ENCODE measurements at places on chromosomes 6 and 20.

DNA sequence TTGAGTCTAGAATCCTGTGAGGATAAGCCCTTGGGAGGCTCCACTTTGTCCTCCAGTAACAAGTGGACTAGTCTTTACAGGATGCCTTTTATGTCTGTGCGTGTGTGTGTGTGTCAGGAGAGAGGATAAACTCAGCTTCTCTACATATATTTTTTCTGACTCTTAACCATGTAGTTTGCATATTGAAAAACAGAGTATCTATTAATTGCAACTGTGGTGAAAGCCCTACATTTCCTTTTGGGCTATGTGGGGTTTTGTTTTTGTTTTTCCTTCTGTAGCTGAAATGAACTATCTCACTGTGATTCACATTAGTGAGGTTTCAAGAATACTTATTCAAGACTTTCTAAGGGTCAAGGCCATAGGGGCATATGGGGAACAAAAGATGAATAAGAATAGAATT lies 17.7 kb downstream of the TPBG start:
- no peak for DNase-seq

DNA sequence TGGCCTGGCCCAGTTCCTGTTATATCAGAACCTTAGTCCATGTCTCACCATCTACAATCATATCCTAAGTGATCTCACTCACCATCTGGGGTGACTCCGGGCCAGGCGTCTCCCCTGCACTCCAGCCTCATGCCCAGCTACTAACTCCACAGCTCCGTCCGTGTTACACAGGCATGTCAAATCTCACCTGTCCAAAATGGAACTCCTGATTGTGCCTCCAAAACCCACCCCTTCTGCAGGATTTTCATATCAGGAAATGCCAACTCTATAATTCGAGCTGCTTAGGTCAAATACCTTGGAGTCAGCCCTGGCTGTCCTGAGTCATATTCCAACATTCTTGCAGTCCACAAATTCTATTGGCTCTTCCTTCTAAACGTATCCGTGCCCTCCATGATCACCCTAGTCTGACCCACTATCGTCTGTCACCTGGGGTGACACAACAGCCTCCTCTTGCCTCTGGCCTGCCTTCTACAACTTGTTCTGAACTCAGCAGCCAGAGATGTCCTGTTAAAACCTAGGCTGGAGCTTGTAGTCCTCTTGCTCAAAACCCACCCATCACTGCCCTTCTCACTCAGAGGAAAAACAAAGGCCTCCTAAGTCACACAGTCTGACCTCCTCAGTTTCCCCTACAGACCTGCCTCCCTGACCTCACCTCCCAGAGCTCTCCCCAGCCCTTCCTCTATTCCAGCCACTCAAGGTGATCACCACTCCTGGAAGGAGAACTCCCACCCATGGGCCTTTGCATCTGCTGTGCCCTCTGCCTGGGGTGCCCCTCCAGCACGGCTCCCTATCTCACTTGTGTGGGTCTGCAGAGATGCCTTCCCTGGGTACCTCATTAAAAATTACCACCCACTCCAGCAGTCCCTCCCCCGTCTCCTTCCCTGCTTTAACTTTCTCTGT lies 85.3 kb upstream of the SIRPA start:
- DNase-seq, result no peak

DNA sequence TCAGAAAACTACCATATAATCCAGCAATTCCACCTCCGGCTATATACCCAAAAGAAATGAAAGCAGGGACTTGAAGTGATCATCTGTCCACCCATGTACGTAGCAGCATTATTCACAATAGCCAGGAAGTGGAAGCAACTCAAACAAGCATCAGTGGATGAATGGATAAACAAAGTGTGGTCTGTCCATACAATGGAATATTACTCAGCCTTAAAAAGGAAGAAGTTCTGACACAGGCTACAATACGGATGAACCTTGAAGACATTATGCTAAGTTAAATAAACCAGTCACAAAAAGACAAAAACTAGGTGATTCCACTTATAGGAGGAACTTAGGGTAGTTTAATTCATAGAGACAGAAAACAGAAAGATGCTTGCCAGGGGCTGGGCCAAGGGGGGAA lies 76.5 kb downstream of the ATP9A start:
- no peak for DNase-seq

DNA sequence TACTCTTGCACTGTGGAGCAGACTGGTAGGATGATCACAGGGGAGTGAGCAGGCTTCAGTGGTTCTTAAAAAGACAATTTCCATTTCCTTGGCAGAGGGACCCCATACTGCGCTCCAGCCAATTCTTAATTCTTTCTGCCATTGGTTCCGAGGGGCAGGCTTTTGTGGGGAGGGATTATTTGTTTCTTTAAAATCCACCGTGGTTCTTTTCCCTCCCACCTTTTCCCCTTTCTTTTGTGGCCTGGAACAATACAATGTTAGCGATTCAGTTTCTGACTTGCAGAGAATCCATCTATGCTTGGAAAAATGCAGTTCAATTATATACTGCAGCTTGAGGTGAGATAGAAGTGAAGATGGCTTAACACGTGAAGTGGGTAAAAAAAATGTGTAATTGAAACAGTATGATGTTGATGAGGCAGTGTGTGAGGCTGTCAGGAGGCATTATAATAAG lies 379.0 kb upstream of the FLRT3 start:
- DNase-seq, result no peak

GRCh38 chr6:110664933-110665332 lies 150.3 kb downstream of the CDK19 start:
- no peak for DNase-seq

DNA sequence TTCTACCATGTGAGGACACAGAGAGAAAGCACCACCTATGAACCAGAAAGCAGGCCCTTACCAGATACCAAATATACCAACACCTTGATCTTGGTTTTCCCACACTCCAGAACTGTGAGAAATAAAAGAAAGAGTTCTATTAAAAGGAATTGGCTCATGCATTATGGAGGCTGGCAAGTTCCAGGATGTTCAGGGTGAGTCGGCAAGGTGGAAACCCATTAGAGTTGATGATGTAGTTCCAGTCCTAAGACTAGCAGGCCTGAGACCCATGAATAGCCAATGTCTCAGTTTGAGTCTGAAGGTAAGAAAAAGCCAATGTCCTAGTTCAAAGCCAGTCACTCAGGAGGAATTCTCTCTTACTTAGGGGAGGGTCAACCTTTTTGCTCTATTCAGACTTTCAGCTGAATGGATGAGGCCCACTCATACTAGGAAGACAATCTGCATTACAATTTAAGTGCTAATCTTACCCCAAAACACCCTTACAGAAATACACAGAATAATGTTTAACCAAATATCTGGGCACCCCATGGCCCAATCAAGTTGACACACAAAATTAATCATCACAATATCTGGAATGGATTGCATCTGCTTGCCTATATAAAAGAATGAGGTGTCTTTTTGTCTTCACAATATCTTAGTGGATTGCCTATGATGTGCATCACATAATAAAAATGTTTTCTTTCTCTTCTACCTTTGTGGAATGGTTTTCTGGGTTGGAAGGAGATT lies 5.5 kb upstream of the TAAR1 start:
- no peak for DNase-seq

DNA sequence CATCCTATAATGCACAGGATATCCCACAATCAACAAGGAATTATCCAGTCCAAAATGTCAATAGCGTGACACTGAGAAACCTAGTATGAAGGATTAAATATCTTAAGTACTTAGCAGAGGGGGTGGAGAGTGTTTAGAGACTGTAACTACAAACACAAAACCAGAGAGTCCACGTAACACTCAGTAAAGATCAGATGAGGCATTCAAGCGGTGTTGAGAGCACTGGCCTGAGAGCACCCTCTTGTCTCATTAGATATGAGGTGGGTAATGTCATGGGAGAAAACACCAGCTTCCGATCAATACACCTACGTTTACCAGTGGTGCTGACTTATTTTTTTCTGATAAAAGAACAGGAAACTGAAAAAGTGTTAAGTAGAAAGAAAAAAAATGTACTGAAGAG lies 2.3 kb downstream of the FAM184A start:
- peak; percentile 56 for DNase-seq

GRCh38 chr6:152587473-152587872 lies 49.7 kb downstream of the SYNE1 start:
- no peak for DNase-seq

DNA sequence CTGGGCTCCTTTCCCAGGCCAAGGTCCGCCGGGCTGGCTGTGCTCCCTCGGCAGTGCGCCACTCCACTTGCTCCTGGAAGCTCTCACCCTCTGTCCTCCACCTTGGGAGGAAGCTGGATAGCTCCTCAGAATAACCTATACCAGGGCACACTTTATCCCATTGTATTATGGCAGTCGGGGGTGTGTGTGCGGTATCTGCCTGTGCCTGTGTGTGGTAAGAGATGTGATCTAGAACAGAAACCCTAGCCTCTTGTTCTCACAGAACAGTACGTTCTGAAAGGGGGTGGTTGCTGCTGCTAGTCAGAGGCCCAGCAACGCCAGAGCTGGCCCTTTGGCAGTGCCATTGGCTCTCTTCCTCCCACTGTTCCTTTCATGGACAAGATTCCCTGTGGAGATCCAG lies 168.4 kb downstream of the TBXT start:
- DNase-seq, result no peak

DNA sequence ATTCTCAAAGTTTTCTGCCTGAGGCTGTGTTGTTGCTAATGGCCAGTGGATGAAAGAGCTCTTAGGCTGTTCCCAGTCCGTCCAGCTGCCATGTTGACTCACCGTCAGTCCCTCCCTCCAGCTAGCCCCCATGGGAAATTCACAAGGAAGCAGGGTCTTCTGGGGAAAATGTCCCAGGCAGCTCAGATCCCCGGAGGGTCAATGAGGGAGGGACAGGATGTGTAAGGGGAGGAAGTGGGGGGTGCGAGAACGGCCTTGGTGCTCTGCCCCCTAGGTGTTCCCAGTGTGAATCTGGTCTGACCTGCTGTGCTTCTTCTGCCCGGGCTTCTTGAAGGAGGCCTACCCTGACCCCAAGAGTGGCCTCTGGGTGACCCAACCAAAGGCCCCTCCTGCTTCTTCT lies 65.9 kb downstream of the CEBPB start:
- DNase-seq, result no peak

DNA sequence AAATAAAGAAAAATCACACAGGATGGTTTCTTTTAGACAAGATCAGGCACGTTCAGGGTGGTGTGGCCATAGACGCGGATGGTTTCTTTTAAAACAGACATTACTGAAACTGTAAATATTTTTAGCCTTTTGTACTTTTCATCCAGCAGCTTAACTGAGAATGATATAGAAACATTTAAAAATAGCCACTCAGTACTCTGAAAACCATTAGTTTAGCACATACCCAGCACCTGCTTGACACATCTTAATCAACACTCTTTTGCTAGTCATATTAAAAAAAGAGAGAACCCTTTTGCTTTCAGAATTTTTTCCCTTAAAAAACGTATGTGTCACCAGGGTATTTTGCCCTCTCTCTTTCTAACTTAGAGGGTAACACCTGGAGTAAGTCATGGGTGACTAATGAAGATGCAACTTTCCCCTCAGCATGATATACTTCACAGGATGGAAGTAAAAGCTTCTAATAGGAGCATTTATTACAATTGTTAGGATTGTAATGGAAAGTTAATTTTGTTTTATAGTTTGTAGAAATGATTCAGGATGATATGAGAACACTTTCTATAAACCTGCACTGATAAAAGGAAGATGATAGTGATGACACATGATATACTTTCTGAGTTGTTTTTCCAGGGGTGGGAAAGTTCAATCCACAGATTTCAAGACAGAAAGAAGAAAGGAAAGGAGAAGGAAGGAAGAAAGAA lies 45.2 kb downstream of the BACH2 start:
- no peak for DNase-seq

- DNase-seq, result no peak
Measured at GRCh38 chr6:16553531-16553930, 207.7 kb downstream of the ATXN1 start.

DNA sequence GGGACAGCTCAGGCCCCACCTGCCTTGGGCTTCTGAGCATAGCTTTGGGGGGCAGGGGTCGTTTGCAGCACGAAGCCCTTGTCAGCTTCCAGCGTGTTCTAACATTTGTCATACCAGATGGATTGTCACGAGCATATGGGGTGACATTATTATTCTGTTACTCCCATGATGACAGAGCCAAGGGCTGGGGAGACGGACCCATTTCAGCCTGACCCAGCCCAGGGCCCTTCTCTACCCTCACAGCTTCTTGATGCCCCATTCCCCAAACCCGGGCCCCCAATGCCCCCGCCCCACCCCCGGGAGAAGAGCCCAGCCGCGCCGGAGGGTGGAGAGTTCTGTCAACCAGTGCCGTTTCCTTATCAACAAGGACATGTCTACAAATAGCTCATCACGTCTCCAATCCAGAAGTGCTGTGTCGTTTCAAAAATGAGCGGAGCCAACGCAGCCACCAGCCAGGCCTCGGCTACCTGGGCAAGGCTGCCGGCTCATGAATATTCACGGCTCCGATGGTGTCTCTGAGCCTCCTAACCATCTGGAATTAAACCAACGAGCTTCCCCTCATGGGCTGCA lies 9.6 kb upstream of the CHRNA4 start:
- no peak for DNase-seq

DNA sequence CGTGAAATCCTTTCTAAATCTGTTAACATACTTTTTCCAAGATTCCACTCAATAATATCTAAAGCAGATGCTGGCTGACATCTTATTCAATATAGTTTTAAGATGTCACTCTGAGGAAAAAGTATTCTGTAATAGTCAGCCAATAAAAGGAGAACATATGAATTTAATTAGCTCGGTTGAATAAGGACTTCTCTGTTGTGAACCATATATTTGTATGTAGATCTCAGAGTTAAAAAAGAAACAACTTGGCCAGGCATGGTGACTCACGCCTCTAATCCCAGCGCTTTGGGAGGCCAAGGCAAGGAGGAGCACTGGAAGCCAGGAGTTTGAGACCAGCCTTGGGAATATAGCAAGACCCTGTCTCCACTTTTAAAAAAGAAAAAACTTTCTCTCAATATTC lies 7.4 kb upstream of the CD24 start:
- DNase-seq, result no peak

- DNase-seq, result no peak
Measured at GRCh38 chr6:34267746-34268145, 18.9 kb upstream of the SMIM29 start.

- no peak for DNase-seq
Measured at GRCh38 chr6:122285292-122285913, 114.0 kb upstream of the HSF2 start.

- DNase-seq, result no peak
Measured at GRCh38 chr6:150747155-150747554, 118.3 kb upstream of the MTHFD1L start.

- DNase-seq, result no peak
Measured at GRCh38 chr6:18141805-18142590, 12.9 kb downstream of the TPMT start.

DNA sequence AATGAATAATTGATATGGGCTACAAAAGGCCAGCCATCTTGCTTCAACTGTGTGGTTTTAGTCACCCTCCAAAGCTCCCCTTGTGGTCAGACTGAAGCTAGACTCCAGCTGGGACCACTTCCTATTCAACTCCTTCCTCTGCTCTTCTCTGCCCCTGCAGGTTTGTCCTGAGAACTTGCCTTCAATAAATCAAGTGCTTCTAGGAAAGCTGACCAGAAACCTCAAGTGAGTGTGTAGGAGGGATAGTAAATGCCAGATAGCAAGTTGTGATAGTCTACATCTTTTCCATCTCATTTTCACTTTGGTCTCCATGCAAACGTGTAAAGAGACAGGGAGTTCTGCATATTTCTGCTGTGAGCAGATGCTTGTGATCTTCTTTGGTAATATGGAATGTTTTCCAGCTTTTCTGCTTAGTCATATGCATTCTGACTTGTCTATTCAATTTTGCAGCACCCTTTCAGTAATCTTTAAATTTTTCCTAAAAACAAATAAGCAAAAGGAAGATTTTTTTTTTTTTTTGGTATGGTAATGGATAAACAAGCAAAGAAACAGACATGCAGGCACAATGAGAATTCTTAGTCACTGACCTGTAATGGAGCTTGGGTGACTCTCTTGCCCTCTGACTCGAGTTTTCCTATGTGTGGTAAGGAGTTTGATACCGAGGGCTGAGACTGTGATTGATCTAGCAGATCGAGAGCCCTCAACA lies 201.3 kb upstream of the BTBD3 start:
- DNase-seq, result no peak

Measured in CD4-positive, alpha-beta T cell treated with Interleukin-21 for 1 hour (primary cell).